ENCODE measurements at places on chromosomes 7 and 10.

DNA sequence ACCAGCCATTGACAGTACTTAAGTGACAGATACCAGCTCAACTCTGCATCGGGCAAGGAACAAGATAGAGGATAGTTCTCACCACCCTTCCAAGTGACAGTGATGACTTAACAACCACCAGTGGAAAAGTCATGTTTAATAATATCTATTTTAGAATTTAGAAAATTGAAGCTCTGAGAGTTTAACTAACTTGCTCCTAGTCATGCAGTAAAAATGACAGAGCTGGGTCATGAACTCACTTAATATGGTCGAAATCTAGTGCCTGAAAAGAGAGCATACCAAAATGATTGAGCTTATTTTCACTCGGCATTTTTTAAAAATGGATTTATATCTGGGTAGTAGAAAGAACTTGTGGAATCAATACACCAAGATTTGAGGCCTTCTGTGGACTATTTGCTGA, 367.8 kb upstream of the IGFBP3 start:
- DNase-seq, result no peak

GRCh38 chr10:3427347-3427746, 254.8 kb upstream of the PITRM1 start:
- DNase-seq, result no peak

DNA sequence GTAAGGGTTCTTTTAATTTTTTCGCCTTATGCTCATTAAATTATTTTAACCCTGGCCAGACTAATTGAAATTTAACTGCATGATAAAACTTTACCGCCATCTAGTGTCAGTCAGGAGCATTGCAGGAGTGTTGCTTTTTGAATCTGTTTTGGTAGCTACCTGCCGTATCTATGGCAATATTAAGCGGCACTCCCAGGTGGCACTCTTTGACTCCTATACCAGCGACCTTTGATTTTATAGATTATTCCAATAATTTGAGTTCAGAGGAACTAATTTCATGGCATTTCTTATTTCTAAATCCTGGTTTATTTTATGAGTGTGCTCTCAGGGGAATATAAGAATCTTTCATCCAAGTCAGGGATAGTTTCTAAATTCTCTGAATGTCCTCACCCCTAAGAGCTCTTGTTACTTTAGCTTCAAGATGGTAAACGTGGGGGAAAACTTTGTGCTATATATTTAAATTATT, 198.9 kb downstream of the REEP3 start:
- peak; percentile 64 for DNase-seq

DNA sequence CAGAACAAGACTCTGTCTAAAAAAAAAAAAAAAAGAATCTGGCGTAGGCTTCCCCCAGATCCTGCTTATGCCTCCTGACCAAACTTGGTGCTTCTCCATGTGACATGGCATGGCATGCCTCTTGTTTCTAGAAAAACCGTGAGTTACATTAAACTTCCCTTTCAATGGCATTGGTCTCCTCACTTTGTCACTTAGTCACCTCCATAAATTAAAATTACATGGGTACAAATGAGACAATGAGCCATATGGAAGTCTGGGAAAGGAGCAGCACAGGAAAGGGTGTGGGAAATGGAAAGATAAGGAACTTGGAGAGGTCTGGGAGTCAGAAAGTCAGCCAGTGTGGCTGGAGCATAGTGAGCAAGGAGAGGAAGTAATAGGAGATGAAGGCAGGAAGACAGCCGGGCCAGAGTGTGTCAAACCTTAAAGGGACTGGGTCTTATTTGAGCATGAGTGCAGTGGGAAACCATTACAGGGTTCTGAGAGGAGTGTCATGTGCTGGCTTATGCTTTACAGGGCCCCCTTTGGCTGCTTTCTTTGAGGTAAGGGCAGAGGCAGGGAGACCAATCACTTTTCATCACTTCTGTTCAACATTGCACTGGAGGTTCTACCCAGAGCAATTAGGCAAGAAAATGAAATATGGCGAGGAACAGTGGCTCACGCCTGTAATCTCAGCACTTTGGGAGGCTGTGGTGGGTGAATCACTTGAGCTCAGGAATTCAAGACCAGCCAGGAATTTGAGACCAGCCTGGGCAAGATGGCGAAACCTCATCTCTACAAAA, 21.3 kb upstream of the ZMIZ2 start:
- no peak for DNase-seq

DNA sequence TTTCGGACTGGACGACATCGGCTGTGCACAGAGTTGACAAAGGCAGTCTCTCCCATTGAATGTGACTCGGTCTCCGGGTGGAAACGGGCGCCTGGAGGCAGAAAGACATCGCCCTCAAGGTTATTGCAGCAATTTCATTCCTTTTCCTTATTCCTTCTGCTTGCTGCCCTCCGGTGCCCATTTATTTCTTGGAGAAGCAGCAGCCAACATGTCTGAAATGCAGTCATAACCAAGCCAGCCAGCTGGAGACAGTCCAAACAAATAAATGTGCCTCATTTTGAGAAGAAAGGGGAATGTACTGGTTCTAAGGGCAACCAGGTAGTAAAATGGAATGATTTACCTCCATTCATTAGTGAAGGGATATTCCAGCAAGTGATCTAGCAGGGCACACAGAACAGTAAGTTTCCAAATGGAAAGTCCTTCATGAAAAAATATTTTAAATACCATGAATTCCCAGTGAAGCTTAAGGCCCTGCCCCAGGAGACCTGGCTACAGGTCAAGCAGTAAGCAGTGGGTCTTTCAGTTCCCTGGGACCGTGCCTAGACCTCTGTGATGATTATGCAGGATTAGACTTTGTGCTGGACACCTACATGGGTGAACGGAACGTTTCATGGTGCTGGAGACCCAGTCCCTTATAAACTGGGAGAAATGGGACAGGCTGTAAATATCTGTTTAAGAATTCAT, 86.6 kb downstream of the ABLIM1 start:
- DNase-seq, result no peak

GRCh38 chr10:33410860-33411234, 76.4 kb upstream of the NRP1 start:
- DNase-seq, result no peak

DNA sequence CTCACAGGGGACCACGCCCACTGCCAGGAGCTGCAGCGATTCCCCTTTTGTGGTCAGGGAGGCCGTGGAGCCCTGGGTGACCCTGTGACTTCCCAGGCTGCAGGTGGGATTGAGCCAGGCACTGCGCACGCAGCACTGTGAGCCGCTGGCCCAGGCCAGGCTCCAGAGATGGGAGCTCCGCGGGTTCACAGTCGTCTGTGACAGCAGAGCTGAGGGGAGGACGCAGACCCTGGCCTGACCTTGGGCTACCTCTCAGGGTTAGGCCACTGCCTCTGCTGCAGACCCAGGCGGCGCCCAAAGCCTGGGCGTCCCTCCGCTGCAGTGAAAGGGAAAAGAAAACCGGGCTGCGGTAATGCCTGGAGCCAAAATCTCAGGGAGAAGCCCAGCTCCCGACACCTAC, 107.5 kb upstream of the GPR26 start:
- DNase-seq, result no peak

GRCh38 chr10:17907641-17908040, 44.1 kb upstream of the SLC39A12 start:
- no peak for DNase-seq

DNA sequence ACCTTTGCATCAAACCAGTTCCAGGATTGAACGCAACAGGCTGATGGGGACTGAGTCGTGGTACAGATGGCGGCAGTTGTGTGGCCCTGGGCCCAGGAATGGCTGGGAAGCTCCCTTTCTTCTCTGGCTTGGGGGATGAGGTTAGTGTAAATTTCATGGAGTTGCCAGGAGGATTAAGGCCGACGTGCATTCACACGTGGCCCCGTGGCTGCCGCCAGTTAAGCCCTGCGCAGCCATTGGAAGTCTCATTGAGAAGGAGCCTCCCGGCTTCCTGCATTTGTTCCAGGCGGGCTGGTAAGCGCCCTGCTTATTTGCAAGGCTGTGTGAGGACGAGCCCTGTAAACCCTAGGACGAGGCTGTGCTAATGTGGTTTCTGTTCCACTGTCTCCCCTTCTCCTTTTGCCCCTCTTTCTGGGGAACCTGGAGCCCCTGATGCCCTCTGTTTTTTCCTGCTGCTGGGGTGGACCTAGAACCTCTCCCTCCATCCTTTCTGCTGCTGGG, 174.7 kb upstream of the TNRC18 start:
- DNase-seq, result no peak

GRCh38 chr10:52573347-52573746, 199.2 kb downstream of the MBL2 start:
- DNase-seq, result no peak

- no peak for DNase-seq
These were observed 9.0 kb upstream of the GPR141 start for GRCh38 chr7:37674531-37674930.

GRCh38 chr7:99422625-99423024, 13.9 kb downstream of the BUD31 start:
- no peak for DNase-seq

GRCh38 chr10:65275296-65275695, 1650.5 kb upstream of the LRRTM3 start:
- DNase-seq, result no peak

DNA sequence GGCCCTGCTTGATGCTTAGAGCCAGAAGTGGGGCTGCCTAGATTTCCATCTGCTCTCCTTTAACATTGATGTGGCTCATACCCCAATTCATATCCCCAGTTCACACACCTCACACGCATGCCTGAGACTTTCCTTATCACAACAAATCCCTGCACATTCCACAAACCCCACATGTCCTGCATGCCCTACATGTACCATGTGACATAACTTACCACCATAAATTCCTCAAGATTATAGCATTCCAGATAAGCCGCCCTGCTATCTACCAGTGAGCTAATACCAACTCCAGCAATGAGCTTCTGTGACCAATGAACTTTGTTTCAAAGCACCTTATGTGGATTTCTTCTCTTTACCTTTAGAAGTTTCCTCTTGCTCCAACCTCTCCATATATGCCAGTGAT, 104.7 kb upstream of the RAB11FIP2 start:
- DNase-seq, result no peak

All from CD4-positive, alpha-beta T cell treated with Interleukin-6 at 100 ng/mL for 8 hours (primary cell).